IPS-NIHi11 (cell line): ENCODE measurements at places on chromosomes 5 and 9.

GRCh38 chr9:117413346-117414219, 1.3 kb downstream of the ASTN2 start:
- peak; percentile 65 for DNase-seq

DNA sequence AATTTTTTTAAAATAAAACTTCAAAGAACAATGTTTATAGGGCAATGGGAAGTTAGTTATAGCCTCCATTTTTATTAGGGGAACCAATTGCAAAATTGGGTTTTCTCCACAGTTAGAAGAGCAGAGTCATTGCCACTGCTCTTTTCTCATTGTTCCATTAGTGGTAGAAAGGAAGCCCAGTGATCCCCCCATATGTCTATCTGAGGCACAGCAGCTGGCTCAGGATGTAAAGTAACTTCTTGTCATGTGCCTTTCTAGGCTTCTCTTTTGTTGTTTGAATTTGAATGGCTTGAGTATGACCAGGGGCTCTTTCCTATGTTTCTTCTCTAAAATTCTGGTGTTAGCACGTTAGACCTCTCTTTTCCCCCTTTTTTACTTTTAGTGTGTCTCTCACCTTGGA, 61.2 kb downstream of the UBAP1 start:
- no peak for DNase-seq

DNA sequence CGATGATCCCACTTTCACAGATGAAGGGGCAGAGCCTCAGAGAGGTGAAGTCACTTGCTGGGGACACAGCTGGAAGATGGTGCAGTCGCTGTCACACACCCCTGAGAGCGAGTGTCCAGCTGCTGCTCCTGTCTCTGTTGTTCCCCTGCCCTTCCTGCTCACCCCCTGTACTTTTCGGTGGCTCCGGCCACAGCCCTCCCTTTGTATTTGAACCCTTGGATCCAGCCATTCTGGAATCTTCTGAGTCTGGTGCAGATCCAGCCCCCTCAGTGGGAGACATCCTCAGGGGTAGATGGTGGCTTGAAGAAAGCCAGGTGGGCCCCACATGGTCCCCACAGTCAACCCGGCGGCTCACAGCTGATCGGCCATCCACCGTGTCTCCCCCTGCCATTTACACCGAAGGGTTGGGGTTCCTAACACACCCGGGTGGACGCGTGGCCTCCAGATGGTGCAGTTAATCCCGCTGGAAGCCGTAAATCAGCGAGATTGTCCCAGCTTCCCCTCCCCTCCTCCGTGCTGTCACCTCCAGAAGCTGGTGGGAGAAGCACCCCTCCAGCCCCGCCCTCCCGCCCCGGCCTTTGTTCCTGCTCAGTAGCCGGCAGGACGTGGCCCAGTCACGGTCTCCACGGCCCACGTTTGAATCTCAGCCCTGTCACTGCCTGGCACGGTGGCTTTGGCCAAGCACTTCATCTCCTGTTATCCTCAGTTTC, 204.8 kb downstream of the C9orf50 start:
- no peak for DNase-seq

DNA sequence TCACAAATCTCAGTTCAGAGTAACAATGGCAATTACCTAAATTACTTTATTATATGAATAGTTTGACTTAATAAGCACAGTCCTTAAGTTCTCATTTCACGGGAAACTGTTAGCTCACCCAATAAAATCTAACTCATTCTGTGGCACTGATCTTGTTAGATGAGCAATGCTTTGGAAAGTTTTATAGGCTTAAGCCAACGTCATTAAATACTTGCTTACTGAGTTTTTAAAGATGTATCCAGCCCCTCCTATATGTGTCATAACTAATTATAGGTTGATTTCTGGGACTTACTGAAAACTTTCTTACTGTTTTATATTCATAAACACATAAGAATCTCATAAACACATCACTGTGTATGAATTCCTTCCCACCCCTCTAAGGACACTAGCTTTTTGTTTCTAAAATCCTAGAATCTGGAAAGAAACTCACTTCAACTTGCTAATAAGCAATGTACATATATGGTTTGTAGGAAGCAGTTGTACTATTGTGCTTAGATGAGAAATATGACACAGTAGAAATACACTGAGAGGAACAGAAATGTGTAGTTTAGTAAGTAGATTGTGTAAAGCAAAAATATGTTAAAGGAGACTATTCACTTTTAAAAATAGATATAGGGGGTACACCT, 14.1 kb upstream of the MARCOL start:
- DNase-seq, result no peak

GRCh38 chr5:623531-623930, 11.4 kb downstream of the CEP72 start:
- DNase-seq, result no peak

DNA sequence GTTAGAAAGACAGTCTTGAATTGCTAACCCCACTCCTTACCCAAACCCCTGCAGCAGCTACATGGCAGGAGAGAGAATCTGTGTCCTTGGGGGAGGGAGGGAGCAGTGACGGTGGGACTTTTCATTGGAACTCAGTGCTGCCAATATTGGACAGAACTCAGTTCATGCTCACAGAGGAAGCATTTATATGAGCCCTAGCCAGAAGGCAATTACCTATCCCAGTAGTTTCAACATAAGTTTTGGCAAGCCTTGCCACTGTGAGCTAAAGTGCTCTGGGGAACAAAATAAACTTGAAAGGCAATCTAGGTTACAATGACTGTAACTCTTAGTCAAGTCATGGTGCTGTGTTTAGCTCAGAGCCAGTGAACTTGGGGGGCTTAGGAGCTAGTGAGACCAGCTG, 1013.4 kb upstream of the COX7C start:
- DNase-seq, result no peak

DNA sequence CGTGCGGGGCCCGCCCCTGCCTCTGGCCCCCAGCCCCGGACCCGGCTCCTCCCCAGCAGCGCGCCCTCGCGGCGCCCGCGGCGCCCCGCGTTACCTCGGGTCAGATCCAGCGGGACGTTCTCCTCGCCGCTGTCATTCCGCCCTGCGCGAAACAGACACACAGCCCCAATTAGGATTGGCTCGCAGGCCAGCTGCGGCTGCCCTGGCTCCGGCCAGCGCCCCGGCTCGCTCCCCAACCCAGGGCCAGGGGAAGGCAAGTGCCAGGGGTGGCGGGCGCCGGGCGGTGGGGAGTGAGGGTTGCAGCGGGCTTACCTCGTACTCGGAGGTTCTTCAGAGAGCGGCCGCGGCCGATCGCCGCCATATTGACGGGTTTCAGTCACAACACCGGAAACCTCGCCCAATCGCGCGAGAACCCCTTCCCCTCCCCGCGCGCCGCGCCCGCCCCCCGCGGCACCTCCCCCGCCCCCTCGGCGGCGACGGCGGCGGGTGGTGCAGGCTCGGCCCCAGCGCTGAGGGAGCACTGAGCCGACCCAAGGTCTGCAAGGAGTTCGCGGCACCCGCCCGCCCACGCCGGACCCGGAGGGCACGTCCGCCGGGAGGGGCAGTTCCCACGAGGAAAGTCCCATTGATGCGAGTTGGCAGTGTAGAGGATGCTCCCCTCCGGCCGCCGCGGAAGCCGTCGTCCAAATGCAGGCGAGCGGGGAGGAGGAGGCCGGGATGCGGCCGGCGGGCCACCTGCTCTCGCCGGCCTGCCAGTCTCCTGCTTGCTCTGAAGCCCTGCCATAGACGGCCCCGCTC, at the start of gene RICTOR:
Gene RICTOR (minus strand): TSS at position 383 of the 798 bp plus-strand sequence. CDS start 22 bp downstream, at position 361.
- peak; percentile 92 for DNase-seq

DNA sequence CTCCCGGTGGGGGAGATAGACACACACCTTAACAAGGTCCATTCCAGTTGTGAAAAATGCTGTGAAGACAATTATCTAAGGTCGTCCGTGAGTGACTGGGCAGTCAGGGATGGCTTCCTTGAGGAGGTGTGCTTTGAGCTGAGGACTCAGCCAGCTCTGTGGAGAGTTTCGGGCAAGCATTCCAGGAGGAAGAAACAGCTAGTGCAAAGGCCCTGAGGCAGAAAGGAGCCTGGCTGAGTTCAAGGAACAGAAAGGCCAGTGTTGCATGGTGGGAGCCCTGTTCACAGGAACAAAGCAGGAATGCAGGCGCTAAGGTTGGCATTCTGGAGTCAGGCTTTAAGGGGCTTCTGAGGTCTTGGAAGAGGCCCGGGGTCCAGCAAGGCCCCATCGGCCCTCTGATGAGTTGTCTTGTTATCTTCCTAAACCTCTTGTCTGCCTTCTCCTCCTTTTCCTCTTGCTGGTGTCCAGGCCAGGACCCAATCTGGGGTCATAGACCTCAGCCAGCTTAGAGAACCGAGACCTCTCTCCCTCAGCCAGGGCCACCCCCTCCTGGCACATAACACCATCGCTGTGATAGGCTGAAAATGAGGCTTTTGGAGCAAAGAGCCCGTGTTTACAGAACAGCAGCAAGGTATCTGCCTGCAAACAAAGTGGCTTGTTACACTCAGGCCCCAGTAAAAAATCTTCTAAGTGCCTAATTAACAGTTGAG, 270.2 kb upstream of the MVB12B start:
- DNase-seq, result no peak

- DNase-seq, result no peak
Observed at GRCh38 chr5:96922499-96923244, 13.2 kb upstream of the LNPEP start.

DNA sequence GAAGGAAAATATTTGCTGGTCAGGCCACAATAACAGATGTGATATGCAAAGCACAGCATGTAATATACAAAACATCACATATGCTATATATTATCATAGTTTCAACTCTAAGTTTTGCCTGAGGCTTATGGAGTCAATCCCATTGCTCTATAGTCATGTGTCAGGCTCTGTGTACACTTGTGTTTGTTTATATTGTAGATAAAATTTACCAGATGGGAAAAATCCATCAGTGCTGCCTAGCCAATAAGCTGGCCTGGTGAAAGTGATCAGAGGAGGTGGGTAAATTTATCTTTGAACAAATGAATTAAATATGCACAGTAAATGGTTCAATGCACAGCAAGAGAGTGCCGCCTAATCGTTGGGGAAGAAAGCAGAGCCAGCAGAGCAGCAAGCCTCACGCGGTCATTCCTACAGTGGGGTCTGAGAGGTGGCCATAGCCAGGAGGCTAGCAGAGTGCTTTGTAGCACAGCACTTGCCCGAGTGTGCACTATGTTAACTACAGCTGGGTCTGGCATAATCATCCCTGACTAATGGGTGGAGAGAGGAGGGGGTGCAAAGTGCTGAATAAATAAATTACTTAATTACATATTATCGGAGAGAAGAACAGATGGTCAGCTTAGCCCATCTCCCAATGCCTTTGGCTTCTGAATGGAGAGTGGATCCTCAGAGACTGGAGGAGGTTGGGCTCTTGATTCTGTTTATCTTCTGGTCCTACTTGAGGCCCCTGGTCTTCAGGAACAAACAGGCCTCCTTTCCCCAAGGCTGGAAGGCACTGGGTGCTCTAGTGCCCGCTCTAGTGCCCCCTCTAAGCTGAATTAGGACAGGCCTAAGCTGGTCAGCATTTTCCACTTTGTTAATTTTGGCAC, 153.5 kb downstream of the MAT2B start:
- DNase-seq, result no peak

DNA sequence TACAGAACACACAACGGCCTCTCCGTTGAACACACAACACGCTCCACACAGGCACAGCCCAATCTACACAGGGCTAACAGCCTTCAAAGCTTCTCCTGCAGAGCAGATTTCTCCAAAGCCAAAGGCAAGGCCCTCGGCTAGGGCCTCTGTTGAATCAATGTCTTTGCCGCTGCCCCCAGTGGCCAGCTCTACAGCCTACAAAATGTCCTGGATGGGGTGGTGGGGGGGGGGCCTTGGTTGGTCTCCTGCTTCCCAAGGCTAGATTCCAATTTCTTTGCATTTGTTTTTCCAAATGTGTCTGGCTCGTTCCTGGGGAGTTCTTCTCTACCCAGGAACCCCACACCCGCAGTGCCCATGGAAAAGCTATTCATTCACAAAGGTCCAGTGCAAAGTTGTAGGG, 167.2 kb downstream of the PAX5 start:
- DNase-seq, result peak; percentile 71

GRCh38 chr9:91362051-91362611, 413 bp upstream of the AUH start:
- no peak for DNase-seq

DNA sequence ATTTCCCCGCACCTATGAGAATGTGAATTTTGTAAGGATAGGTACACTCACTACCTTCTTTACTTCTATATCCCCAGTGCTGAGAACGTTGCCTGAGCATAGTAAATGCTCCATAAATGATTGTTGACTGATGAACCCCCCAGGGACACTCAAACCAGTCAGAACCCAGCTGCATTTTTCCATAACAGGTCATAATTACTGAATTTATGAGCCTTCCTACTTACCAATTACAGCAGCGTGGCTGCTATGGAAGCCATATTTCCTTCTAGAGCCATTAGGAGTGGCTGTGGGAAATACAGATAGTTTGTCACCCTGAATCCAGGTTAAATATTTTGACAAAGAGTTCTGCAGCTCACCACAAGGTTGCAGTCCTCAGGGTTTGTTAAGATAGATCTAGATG, 135.0 kb downstream of the TAF11L14 start:
- no peak for DNase-seq

DNA sequence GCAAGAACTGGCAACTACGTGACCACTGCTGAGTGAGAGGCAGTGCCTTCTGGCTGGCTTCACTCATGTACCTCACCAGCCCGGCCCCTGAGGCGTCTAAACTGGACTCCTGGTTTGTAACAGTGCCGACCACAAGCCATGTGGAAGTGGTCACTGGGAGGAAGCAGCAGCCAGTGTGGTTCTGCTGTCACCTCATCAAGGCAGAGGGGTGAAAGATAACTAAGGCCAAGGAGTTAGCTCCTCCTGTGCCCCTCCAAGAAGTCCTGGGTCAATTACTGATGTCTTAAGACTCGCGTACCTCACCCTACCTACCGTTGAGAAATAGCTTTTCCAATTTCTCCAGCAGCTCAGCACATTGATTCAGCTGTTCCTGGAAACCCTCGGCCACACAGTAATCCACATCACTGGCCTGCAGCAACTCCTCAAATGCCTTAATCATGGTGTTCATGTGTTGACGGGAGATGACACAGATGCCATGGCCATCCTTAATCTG, 142.9 kb downstream of the CDK5RAP2 start:
- DNase-seq, result no peak

GRCh38 chr9:95181835-95182234, 135.7 kb downstream of the FANCC start:
- no peak for DNase-seq
